ENCODE measurements at places on chromosomes 2 and 18. TPM values are rescaled to one million over a fixed set of nuclear protein-coding genes. Genes with fewer than 3 reads are reported as not detected.

GRCh38 chr2:127636248-127637235 is 9.4 kb upstream of the GPR17 start:
- DNase-seq = no peak

GRCh38 chr2:7013471-7014160 is 96.4 kb downstream of the RNF144A start:
- DNase-seq = no peak

- DNase-seq = no peak
Measured at GRCh38 chr18:3827236-3827845, 377.4 kb downstream of the TGIF1 start.

Gene BOLL
- not detected for total RNA-seq

Gene SAG
- total RNA-seq = 0.04 TPM

GRCh38 chr2:43059183-43059897 is 167.1 kb downstream of the ZFP36L2 start:
- DNase-seq = no peak

Gene UGT1A3
- total RNA-seq = not detected

Gene RESP18
- not detected for total RNA-seq

Gene AQP12A
- not detected for total RNA-seq

Measured in activated B cell treated with CpG ODN at 0.5 μM for 24 hours (primary cell).